ENCODE measurements at places on chromosomes 7 and 10.

DNA sequence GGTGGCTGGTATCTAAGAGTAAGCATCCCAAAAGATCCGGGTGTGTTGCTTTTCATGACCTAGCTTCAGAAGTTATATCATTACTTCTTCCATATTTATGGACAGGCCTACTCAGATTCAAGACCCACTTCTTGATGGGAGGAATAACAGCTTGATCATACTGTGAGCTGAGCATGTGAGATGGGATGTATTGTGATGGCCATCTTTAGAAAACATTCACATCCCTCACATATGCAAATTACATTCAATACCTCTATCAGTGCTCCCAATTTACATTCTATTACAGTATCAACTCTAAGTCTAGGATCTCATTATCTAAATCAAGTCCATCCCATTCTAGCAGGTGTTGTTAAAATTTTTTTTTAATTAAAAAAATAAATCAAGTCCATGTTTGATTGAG is 99.8 kb upstream of the OIT3 start:
- DNase-seq, result no peak

DNA sequence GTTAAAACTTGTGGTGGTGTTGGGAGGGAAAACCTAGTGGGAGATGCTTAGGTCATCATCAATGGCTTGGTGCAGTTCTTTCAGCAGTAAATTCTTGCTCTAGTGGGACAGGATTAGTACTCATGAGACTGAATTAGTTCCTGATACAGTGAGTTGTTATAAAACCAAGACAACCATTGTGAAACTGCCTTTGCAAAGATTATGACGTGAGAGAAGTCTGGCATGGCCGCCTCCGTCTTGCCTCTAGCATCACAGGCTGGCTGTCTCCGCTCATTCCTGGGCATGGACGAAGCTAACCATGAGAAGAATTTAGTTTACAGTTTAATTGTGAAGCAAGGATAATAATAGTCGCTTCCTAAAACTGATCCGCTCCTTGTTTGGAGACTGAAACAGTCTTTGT is 186.4 kb downstream of the KIF20B start:
- no peak for DNase-seq

DNA sequence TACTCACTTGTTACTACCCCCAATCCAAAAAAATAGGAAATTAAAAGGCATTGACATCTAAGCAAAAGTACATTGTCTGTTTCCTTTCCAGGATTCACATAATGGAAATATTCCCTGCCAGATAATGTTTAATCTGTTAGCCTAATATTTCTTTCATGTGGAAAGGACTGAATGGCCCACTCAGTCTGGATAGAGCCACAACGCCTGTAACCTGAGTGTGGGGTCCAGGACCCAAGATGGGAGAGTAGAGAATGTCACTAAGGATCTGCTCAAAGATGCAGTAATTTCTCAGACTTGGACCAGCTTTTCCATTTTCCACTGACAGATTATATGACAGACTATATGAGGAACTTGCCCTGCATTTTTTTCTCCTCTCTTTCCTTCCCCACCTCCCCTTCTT is 1088.9 kb downstream of the KCNMA1 start:
- no peak for DNase-seq

GRCh38 chr10:36725581-36726520 is 399.5 kb upstream of the ANKRD30A start:
- peak; percentile 53 for DNase-seq

GRCh38 chr10:1266033-1266802 is 210.0 kb downstream of the WDR37 start:
- DNase-seq, result no peak

DNA sequence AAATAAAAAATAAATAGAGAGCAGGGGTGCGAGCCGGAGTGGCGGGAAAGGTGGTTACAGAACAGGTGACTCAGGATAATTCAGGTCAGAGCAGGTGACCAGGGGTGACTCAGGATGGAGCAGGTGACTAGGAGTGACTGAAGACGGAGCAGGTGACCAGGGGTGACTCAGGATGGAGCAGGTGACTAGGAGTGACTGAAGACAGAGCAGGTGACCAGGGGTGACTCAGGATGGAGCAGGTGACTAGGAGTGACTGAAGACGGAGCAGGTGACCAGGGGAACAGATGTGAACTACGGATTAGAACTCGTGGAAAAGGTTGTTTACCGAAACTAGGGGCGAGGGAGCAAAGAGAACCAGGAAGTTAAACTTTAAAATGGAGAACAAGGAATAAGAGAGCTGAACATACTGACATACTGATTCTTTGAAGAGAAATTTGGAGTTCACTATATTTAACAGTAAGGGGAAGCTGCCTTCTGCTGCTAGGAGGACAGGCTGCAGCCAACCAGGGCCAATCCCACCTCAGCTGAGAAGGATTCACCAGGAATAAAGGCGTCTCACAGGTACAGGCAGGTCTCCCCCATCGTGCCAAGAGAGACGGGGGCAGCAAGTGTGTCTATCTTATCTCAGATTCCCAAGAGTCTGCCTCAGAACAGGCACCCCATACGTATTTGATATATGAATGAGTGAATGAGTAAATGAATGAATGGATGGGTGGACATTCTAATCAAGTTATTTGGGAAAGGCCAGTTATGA is 101.3 kb downstream of the CPXM2 start:
- DNase-seq, result no peak

DNA sequence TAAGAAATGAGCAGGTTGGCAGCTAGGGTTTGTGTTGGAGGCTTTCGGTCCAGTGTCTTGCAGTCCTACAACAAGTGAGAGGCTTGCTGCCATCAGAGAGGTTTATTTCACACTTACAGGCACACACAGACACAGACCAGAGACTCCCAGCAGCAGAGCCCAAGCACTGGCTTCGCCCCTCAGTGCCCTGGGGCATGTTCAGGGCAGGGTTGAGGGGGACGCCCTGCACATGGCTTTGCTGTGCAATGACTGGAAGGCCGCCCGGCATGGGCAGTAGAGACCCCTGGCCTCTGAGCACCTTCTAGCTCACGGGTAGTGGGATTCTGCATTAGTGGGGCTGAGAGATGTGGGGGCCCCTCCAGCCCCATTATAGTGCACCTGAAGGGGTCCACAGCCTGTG is 3.8 kb downstream of the SPRN start:
- DNase-seq, result no peak

- no peak for DNase-seq
These were observed 291.3 kb upstream of the ZMIZ1 start for GRCh38 chr10:78777466-78777865.

GRCh38 chr10:74439213-74439612 is 288.2 kb downstream of the ADK start:
- no peak for DNase-seq

Measured in glutamatergic neuron (in vitro differentiated cells).